Fibroblast of lung (primary cell): ENCODE measurements at places on chromosomes 13 and 19.
A peak's percentile ranks its signal among the peaks of the same experiment; 100 is the strongest.

- DNase-seq: no peak
Observed at GRCh38 chr19:57546513-57546912, 13.2 kb downstream of the ZNF550 start.

GRCh38 chr19:42349378-42350107 lies 24.1 kb downstream of the MEGF8 start:
- DNase-seq: no peak

DNA sequence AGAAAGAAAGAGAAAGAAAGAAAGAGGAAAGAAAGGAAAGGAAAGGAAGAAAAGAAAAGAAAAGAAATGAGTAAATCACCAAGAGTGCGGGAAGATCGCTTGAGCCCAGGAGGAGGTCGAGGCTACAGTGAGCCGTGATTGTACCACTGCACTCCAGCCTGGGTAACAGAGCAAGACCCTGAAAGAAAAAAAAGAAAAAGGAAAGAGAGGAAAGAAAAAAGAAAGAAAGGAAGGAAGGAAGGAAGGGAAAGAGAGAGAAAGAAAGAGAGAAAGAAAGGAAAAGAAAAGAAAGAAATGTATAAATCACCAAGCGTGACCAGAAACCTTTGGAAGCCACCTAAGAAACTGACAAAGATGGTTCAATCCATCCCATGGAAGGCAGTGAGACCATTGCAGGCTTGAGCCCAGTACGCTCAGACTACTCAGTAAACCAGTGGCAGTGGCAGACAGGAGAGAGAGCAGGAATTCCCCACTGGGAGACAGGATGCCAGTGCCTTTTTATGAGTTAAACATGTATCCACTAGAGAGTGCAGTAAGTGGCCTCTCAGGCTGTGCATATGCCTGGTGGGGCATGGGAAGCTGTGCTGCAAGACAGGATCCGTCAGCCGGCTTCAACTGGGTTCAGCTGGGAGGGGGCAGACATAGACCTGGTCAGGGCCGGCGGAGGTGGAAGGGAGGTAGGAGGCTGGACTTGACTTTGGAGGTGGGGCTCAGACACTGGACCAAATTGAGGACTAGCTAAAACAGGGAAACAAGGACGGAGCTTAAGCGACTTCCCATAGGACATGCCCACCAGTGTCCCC lies 4.8 kb downstream of the GPR42 start:
- DNase-seq: no peak

DNA sequence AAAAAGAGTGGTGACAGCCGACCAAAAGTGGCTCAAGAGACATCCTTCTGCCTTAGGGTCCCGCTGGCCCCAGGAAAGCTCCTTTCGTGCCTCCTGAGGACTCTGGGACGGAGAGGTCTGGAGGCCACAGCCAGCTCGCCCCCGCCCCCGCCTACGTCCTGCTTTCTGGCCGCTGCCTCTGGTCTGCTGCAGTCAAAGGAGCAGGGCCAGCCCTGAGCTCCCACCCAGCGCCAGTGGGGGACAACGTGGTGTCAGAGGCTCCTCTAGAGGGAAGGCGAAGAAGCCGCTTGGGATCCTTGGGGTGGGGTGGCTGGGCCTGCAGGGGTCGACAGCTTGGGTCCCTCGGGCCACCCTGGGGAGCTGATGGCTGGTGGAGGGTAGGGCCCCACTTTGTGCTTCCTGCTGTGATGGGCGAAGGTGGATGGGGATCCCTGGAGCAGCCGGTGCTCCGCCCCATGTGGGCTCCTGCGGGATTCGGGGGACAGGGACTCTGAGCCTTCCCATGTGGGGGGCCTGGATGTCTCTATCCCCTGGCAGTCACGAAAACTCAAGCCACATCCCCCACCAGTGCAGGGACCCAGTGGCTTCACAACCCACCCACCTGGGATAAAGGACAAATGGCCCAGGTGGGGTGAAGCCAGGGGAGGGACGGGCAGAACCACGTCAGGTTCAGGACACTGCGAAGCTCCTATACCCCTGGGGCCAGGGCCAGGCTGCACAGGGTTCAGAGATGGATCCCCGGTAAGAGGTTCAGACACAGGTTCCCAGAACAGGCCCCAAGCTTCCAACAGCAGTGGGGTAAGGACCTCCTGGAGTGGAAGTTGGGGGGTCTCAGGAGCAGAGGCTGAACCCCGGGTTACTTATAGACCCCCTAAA lies 9.0 kb upstream of the DIRAS1 start:
- no peak for DNase-seq

DNA sequence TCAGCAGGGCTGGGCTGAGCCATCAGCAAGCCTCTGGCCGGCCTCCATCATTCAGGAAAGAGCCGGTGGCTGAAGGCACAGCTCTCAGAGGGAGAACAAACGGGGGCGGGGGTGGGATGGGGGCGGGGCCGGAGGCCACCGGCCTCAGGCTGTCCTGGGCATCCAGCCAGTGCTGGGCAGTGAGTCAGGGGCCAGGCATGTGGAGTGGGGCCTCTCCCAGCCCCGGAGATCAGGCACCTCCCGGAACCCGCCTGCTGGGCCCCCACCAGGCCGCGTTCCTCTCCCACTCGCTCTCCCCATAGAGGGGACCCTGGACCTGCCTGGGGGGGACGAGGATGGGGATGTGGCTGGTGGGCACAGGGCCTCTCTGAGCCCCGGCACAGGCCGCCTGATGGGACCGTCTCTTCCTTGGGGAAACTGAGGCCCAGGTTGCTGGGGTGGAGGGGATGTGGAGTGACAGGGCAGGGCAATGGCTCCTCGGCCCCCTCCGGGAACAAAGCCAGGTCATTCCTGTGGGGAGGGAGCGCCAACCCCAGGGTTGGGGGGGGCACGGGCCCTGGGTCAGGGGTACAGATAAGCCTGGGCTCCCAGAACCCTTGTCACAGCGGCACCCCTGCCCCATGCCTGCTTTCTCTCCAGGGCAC lies 12.9 kb downstream of the SPC24 start:
- DNase-seq: peak; percentile 90

DNA sequence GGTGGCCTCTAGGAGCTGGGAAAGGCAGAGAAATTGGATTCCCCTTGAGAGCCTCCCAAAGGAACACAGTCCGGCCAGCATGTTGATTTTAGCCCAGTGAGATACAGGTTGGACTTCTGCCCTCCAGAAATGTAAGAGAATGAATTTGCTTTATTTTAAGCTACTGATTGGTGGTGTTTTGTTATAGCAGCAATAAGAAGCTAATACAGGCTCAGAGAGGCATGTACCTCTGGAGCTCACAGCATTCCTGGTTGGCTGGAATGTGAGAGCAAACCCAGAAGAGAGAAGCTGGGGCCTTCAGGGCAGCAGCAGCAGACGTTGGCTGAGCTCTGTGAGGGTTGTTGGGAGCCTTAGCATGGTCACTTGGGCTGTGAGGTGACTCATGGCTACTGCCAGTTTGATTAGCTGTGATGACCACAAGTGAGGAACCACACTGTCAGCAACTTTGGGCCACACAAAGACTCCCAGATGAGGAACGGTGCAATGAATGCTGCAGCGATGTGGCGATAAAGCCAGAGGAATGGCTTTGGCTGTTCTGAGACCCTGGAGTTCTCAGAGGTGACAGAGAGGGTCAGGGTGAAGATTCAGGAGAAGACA lies 80.1 kb downstream of the CYSLTR2 start:
- peak; percentile 38 for DNase-seq

GRCh38 chr19:27762933-27763332 lies 1450.0 kb downstream of the UQCRFS1 start:
- DNase-seq: no peak

GRCh38 chr19:41706741-41707501 lies 1.5 kb upstream of the CEACAM5 start:
- peak; percentile 3 for DNase-seq

DNA sequence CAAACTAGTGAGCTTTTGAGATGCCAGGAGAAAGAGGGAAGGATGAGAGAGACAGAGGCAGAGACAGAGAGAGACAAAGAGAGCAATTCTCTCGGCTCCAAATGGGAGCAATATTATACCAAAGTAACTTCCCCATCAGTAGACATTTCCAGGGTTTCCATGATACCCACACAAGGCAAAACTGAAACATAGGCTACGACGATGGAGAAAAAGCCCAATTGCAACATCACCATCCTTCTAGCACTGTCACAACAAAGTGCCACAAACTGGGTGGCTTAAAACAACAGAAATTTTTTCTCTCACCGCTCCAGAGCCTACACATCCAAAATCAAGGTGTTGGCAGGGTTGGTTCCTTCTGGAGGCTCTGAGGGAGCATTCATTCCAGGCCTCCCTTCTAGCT lies 81.4 kb downstream of the KCTD12 start:
- no peak for DNase-seq

- DNase-seq: no peak
Observed at GRCh38 chr19:56838024-56838908, 2.3 kb downstream of the PEG3 start.

DNA sequence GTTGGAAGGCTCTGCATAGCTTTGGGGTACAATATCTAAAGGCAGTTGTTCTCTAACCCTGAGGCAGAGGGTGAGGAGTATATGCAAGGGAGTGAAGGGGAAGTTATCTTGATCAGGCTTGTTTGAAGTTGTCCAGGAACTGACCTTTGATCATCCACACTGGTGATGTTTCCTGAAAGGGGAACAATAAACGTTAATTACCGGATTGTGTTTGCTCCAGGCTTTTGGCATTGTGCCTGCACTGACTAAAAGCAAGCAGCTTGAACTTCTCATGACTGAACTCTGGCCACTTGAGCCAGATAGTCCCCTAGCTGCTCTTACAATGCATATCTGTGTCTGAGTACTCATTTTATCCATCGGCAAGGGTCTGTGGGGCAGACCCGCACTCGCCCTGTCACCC lies 27.0 kb upstream of the ZNF726 start:
- no peak for DNase-seq

- DNase-seq: no peak
Observed at GRCh38 chr13:111549464-111549863, 229.0 kb downstream of the TEX29 start.

DNA sequence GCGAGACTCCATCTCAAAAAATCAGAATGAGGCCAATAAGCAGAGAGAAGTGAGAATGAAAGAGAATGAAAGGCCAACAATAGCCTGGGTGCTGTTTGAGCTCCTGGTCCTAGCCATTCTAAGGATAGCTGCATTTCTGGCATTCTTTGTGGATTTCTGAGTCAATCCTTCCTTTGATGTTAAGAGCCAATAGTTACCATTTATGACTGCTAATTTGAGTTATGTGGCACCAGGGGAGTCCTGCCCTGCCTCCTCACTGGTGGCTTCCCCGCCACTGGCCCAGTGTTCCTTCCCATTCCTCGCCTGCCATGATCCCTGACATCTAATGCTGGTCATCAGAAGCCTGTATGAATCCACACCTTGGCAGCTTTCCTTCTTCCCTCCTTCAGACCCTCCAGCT lies 991.2 kb downstream of the UQCRFS1 start:
- DNase-seq: no peak

GRCh38 chr13:23956106-23956505 lies 58.8 kb upstream of the C1QTNF9B start:
- peak; percentile 21 for DNase-seq

GRCh38 chr13:30581582-30581981 lies 36.1 kb upstream of the USPL1 start:
- DNase-seq: no peak

GRCh38 chr13:87944038-87944437 lies 272.9 kb downstream of the SLITRK5 start:
- no peak for DNase-seq

DNA sequence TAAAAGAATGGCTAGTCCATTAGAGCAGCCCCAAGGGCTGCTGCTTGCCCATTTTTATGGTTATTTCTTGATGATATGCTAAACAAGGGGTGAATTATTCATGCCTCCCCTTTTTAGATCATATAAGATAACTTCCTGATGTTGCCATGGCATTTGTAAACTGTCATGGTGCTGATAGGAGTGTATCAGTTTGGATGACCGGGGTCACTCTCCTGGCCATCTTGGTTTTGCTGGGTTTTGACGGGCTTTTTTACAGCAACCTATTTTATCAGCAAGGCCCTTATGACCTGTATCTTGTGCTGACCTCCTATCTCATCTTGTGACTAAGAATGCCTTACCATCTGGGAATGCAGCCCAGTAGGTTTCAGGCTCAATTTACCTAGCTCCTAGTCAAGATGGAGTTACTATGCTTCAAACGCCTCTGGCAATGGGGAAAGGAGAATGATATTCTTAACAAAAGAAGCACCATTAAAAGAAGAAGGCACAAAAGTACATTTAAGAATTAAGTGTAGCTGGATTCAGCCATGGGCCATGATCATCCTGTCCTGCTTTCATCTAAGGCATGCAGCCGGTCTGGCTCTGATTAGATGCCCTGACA lies 1156.0 kb downstream of the PCDH9 start:
- no peak for DNase-seq

GRCh38 chr19:29624489-29625185 lies 18.6 kb downstream of the POP4 start:
- DNase-seq: no peak

DNA sequence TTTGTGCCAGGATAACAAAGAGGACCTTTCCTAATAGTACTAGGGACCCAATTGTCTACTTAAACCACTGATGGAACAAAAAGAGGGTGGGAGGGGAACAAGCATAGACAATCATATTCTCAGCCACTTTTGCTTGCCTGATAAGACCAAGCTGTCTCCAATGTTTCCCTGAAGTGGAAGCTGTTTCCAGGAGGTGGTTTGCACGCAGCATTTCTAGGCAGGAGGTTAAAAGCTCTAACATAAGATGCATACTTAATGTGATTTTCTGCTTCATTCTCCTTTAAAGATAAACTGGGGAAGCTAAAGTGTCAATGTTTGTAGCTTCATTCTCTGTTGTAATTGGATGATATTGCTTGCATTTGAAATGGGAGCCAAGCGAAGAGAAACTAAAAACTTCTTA lies 442.9 kb downstream of the HS6ST3 start:
- DNase-seq: no peak

GRCh38 chr19:17370026-17370587 lies 7.0 kb downstream of the PLVAP start:
- peak; percentile 75 for DNase-seq

- no peak for DNase-seq
Observed at GRCh38 chr13:36925603-36926002, 5.6 kb upstream of the SMAD9 start.

DNA sequence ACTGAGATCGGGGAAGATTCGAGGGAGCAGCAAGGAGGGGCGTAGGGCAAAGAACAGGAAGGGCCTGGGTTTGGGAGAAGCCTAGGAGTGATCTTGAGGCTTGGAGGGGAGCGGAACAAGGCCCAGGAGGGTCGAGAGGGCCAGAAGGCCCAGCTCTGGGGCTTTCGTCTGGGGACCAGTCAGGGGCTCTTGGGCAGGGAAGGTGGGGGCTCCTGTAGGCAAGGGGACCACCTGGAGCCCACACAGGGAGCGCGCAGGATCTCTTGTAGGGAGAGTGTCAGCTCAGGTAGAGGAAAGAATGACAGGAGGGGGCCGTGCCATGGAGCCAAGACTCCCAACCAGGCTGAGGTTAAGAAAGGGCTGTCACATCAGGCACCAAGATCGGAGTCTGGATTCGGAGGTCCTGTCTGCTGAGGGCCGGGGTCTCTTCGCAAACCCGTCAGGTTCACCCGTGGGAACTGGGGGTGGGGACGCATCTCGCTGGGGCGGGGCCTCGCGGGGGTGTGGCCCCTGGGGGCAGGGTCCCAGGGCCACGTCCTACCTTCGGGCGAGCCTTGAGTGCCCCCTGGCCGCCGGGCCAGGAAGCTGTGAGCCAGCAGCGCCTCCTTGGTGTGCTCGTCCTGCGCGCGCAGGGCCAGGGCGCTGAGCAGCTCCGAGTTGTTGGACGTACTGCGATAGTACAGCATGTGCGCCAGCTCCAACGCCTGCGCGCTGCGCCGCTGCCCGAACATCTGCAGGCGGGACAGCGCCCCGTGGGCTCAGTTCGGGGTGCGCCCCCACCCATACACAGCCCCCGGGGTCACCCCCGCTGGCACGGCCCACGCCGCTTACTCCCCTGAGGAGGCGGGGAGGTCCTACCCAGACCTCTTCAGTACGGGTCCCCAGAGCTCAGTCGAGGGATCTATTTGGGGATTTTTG lies 8.4 kb downstream of the EMP3 start:
- DNase-seq: peak; percentile 90
